ENCODE measurements at places on chromosomes 6 and 20. TPM values are rescaled to one million over a fixed set of nuclear protein-coding genes. Genes with fewer than 3 reads are reported as not detected.

DNA sequence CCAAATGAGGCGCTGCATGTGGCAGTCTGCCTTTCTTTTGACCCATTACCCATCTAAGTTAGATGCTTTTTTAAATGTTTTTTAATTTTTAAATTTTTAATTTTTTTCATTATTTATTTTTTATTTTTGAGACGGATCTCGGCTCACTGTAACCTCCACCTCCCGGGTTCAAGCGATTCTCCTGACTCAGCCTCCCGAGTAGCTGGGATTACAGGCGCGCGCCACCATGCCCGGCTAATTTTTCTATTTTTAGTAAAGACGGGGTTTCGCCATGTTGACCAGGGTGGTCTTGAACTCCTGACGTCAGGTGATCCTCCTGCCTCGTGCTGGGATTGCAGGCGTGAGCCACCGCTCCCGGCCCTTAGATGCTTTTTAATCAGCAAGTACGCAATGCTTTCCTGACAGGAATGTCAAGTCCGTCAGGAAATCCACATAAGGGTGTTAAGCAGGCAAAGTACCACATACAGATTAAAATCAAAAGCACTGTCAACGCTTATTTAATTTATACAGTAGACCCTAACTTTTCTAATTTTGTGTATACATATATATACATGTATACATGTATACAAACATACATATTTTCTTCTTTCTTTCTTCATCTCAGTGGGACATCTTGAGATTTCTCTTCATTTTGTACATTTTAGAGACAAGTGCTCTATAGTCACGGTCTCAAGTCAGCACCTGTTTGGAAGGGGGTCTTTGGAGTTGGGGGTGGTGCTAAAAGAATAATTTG lies 995 bp upstream of the GSTA4 start:
- H3K27ac ChIP-seq, result peak overlapping the region; percentile 95
- H3K4me3 ChIP-seq, result peak overlapping the region; percentile 58
- H3K36me3 ChIP-seq, result no peaks in the 10 kb centered on the region
- peak; percentile 76 for DNase-seq
- no peaks in the 10 kb centered on the region for H3K27me3 ChIP-seq
- peaks cover 14% of the 10 kb centered on the region for H3K4me1 ChIP-seq

GRCh38 chr6:334536-335510 lies 42.5 kb downstream of the DUSP22 start:
- H3K4me1 ChIP-seq, result peaks cover 90% of the 10 kb centered on the region
- H3K4me3 ChIP-seq, result no peak overlapping the region
- no peak overlapping the region for H3K27ac ChIP-seq

DNA sequence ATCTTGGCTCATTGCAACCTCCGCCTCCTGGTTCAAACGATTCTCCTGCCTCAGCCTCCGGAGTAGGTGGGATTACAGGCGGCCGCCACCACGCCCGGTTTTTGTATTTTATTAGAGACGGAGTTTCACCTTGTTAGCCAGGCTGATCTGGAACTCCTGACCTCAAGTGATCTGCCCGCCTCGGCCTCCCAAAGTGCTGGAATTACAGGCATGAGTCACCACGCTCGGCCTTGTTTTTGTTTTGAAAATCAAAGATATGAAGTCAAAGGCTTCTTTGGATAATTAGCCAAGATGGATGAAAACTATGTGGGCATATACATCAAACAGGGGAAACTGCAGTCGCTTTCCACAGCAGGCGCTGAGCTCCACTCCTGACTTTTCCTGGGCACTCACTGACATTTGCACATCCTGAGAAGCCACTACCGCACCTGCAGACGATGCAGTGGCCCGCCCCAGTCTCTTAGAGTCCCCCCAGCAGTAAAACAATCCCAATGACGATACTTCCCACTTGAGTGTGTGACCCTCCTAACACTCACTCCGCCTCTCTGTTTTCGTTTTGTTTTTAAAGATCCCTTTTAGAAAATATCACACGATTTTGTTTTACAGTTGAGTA lies 44.1 kb downstream of the GJA1 start:
- H3K4me3 ChIP-seq, result no peak overlapping the region
- H3K27me3 ChIP-seq, result no peaks in the 10 kb centered on the region
- DNase-seq, result no peak

GRCh38 chr6:41566961-41567360 lies 20.8 kb downstream of the FOXP4 start:
- peaks cover 36% of the 10 kb centered on the region for H3K36me3 ChIP-seq
- no peak for DNase-seq
- H3K4me1 ChIP-seq, result peaks cover under 1% of the 10 kb centered on the region
- H3K4me3 ChIP-seq, result no peak overlapping the region

GRCh38 chr6:71589254-71589653 lies 297.1 kb upstream of the RIMS1 start:
- H3K4me1 ChIP-seq, result no peaks in the 10 kb centered on the region
- H3K36me3 ChIP-seq, result no peaks in the 10 kb centered on the region
- H3K27ac ChIP-seq, result no peak overlapping the region
- DNase-seq, result no peak
- H3K4me3 ChIP-seq, result no peak overlapping the region

Gene CLPSL2
- not detected for total RNA-seq

Gene MCHR2
- total RNA-seq, result not detected

Gene PGBD1
- 1.8 TPM for total RNA-seq

Gene TFAP2A
- total RNA-seq, result not detected

Data from B cell (primary cell).